GM12878 (cell line): ENCODE measurements at places on chromosomes 2 and 18. TPM values are rescaled to one million over a fixed set of nuclear protein-coding genes. Genes with fewer than 3 reads are reported as not detected.

TOGARAM2 gene
- total RNA-seq: not detected in 2 replicates

DNA sequence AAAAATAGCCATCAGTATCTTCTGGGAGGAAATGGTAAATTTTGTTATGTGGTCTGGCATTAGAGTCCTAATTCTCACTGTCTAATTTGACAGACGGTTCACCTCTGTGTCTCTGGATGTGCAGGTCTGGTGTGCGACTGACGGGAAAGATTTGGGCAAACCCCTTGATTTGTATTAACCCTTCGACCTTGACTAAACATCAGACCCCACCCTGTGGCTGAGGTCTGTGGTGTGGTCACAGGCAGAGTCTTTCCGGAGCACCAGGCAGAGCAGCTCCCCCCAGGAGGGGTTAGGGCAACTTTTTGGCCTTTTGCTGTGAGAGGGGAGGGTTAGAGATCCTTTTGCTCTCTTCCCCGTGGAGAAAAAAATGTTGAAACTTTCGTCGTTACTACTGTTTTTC lies 6.4 kb downstream of the TWIST2 start:
- no peak overlapping the region for H3K4me3 ChIP-seq
- DNase-seq: no peak
- H3K27me3 ChIP-seq: no peaks in the 10 kb centered on the region; the same call in none of the 2 replicates
- H3K27ac ChIP-seq: no peak overlapping the region
- no peaks in the 10 kb centered on the region for H3K36me3 ChIP-seq

POTEJ gene
- total RNA-seq: not detected in 2 replicates

DNA sequence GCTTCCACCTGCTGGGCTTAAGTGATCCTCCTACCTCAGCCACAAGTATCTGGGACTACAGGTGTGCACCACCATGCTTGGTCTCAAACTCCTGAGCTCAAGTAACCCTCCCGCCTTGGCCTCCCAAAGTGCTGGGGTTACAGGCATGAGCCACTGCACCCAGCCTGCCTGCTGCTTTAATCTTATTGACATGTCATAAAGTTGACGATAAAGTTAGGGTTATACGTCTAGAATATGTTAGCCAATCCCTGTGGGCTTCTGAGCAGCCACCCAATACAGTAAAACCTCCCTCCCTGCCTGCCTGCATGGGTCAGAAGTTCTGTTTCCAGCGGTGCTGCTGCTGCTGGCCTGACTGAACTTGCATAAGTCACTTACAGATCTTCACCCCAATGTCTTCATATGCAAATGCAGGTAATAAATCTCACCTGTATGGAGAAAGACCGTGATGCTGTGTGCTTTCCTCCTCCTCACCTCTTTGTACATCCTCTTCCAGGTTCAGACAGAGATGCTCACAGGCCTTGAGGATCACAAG lies 30.1 kb downstream of the TGIF1 start:
- no peak overlapping the region for H3K4me3 ChIP-seq
- H3K4me1 ChIP-seq: no peaks in the 10 kb centered on the region
- H3K27ac ChIP-seq: no peak overlapping the region
- no peak for DNase-seq

DNA sequence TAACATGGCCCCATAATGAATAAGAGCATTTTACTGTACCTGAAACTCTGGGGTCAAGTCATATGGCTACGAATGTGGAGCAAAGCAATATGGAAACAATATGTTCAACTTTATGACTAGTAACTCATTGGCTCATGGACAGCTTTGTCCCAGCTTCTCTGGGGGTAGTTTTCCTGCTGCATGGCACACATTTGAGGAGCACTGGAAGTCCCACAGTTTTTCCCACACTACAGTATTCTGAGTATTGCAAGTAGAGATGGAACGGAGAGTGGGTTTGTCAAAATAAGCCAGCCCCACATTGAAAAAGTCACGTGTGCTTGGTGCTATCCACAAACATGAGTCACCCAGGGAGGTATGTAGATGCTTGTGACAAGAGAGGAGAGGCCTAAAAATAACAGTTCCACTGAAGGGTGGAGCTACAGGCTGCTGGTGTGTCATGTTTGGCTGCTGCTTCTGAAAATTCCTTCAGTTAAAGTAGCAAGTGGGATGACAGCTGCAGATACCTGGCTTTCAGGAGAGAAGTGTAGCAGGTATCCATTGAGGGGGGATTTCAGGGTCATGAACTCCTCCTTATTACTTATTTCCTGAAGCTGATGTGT lies 48.2 kb upstream of the CTAGE1 start:
- DNase-seq: no peak
- H3K4me3 ChIP-seq: no peak overlapping the region
- no peak overlapping the region for H3K27ac ChIP-seq

DNA sequence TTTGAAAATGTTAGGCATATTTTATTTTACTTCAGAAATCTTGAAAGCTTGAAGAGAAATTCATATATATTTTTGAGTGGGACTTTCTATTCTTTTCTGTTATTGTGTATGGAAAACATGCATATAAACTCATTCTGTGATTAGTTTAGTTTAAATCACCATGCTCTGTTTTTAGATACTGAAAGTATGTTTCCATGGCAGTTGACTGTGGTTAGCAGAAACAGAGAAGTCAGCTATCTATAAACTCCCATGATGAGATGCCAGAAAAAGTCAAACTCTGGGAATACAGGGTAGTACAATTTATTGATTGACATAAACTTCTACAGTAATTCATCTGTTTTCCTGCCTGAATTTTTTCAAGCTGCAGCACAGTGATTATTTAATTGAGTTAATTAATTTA lies 905.3 kb upstream of the VRK2 start:
- H3K36me3 ChIP-seq: no peaks in the 10 kb centered on the region
- no peaks in the 10 kb centered on the region for H3K27me3 ChIP-seq
- H3K27ac ChIP-seq: no peak overlapping the region
- no peaks in the 10 kb centered on the region for H3K4me1 ChIP-seq

DNA sequence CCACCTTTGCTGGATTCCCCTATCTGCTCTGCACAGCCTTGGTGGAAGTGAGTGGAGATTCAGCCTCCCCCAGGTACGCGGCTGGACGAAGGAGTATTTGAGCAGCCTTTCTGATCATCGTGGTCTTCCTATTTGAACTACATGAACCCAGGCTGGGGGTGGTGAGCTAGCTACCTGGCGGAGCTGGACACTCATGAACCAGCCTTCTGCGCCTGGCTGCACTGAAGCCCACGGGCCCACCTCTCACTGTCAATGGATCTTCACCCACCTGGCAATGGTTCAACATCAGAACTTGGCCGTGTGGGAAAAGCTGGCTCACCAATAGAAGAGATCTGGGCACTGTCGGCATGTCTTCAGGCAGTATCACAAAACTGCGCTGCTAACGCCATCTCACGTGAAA lies 35.4 kb downstream of the ANKMY1 start:
- no peaks in the 10 kb centered on the region for H3K27me3 ChIP-seq
- no peak overlapping the region for H3K27ac ChIP-seq
- H3K4me1 ChIP-seq: no peaks in the 10 kb centered on the region

- no peak overlapping the region for H3K27ac ChIP-seq
- H3K36me3 ChIP-seq: no peaks in the 10 kb centered on the region
- no peaks in the 10 kb centered on the region; the same call in none of the 2 replicates for H3K27me3 ChIP-seq
- no peak for DNase-seq
- H3K4me3 ChIP-seq: no peak overlapping the region
- H3K4me1 ChIP-seq: no peaks in the 10 kb centered on the region
Measured at GRCh38 chr18:911025-911424, 6.4 kb downstream of the ADCYAP1 start.

DNA sequence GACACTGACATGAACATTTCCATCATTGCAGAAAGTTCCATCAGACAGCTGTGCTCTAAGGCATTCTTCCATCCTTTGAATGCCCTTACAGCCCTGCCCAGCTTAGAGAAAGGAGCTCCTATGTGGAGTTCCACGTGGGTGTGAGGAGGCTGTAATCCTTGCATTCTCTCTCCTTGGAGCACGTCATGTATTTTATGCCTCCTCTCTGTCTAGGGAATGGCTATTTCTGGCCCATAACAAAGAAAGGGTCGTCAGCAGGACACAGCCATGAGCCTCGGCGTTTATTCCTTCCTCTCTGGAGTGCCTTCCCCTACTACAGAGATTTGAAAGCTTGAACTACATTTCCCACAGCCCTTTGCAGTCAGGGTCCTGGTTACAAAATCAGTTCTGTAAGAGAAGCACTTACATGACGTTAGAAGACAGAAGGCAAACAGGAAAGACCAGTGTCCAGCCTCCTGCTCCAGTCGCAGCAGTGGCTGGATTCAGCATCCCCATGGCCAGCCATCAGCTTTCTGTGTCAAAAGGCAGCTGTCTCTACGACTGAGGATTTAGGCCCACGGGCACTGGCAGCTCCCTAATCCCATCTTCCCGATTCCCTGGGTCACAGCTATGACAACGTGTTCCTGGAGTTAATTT lies 234.9 kb downstream of the TFCP2L1 start:
- H3K36me3 ChIP-seq: no peaks in the 10 kb centered on the region
- H3K27ac ChIP-seq: no peak overlapping the region
- no peaks in the 10 kb centered on the region for H3K27me3 ChIP-seq
- no peak for DNase-seq
- no peak overlapping the region for H3K4me3 ChIP-seq

VSNL1 gene
- 0.21 TPM in 1 of 2 replicates, not detected in the other for total RNA-seq
